ENCODE measurements at places on chromosomes 6 and 20.

GRCh38 chr6:111215131-111215530 is 127.8 kb downstream of the SLC16A10 start:
- DNase-seq: no peak

GRCh38 chr20:47027042-47027441 is 132.4 kb downstream of the EYA2 start:
- DNase-seq: no peak

DNA sequence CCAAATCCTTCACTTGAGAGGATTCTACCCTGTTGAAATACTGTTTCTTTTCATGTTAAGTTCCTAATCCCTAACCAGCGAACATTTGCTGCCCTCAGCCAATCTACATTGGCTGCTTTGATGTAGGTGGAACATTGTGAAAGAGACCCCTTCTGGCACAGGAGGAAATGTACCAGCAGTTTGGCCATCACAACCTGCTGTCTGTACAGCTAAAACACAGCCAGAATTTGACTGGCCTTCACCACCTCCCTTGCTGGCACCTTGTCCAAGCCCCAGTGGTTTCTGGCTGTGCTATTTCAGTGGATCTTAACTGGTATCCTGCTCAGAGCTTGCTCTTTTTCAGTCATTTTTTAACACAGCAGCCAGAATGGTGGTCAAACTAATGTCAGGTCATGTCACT is 202.1 kb upstream of the EPHA7 start:
- DNase-seq: no peak

DNA sequence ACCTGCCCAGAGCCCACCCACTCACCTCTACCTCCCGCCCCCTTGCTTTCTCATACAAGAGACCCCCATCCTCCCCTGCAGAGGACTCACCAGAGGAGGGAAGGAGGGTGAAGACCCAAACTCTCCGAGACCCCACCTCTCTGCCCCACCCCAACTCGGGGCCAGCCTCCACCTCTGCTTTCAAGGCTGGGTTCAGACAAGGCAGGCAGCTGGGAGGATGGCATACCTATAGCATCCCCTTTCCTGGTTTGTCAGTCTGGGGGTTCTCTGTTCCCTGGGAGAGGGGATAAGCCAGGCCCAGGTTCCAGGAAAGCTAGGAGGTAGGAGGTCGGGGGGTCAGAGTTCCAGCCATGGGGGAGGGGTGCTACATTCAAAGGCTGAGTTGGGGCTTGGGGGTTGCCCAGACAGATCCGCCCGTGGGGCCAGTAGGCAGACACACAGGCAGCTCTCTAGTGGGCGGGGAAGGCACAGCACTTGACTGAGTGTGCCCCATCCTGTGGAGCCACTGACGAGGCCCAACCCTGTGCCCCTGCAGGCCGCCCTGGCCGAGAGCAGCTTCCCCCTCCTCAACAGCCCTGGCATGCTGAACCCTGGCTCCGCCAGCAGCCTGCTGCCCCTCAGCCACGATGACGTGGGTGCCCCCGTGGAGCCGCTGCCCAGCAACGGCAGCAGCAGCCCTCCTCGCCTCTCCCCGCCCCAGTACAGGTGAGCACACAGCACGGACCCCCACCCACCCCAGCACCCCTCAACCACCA is 40.8 kb upstream of the MDFI start:
- DNase-seq: no peak

GRCh38 chr20:38377039-38377685 is 30.9 kb downstream of the LBP start:
- no peak for DNase-seq

GRCh38 chr6:92376691-92377090 is 1042.7 kb downstream of the EPHA7 start:
- no peak for DNase-seq

DNA sequence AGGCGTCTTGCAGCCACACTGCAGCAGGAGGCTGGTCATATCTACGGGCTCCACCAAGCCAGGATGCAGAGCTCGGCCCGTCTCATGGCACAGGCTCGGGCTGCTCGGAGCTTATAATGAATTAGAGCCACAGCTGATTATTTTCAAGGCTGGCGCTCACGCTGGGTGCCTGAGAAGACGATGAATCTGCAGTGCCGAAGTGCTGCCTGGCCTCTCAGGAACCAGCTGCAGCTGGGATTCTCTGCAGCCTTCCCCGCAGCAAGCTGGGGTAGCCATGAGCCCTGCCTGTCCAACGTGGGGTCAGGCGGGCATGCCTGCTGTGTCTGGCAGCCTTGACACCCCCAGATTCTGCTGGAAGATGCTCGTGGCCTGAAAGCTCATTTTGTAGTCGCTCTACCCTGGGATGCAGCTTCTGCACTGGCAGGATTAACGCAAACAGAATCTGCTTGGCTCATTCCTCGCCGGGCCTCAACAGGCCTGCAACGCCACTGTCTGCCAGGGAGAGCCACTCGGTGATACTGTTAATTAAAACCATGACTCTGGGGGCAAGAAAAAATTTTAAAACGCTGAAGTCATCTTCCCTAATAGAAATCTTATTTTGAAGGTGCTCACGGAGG is 104.3 kb downstream of the CDH26 start:
- DNase-seq: no peak

- DNase-seq: peak; percentile 30
These were observed 211.9 kb downstream of the CDH26 start for GRCh38 chr20:60170116-60170515.

DNA sequence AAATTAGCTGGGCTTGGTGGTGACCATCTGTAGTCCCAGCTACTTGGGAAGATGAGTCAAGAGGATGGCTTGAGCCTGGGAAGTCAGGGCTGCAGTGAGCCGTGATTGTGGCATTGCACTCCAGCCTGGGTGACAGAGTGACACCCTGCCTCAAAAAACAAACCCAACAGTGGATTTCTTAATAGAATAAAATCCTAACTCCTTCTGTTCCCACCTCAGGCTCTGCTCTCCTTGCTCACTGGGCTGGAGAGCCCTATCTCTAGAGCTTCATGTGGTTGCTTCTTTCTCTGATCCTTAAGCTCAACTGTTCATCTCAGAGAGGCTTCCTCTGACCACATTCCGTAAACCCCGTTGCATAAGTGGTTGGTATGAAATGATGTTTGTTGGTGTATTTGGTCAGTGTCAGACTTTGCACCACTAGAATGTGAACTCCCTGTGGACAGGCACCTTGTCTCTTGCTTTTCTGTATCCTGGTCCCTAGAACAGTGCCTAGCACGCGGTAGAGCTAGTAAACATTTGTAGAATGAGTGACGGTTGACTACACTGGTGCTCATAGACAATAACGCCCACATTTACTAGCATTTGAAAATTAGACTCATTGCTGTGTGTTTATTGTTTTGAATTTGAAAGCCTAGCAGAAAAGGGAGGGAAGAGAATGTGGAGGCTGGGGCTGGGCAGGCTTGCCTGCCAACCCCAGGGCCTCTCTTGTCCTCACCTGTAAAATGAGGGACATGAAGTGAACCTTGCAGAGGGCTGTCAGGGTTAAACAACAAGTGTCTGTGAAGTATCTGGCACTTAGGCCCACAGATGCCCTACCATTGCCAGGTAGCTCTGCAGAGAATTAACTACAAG is 4.2 kb downstream of the MAPRE1 start:
- no peak for DNase-seq
